ENCODE measurements at places on chromosomes 4 and X. TPM values are rescaled to one million over a fixed set of nuclear protein-coding genes. Genes with fewer than 3 reads are reported as not detected.

GPR143 gene
- 2.3 TPM for total RNA-seq

ADGRL3 gene
- total RNA-seq, result 0.13 TPM

FAM114A1 gene
- total RNA-seq, result 76.8 TPM

UGT2A2 gene
- not detected for total RNA-seq

POLN gene
- 1.9 TPM for total RNA-seq

FRMD7 gene
- total RNA-seq, result not detected

SMARCA1 gene
- 16.4 TPM for total RNA-seq

NLGN4X gene
- total RNA-seq, result 0.26 TPM

ITGB1BP2 gene
- total RNA-seq, result 0.64 TPM

CFAP99 gene
- not detected for total RNA-seq

USP26 gene
- not detected for total RNA-seq
